ENCODE measurements at places on chromosomes 11 and 22.
A peak's percentile ranks its signal among the peaks of the same experiment; 100 is the strongest.

DNA sequence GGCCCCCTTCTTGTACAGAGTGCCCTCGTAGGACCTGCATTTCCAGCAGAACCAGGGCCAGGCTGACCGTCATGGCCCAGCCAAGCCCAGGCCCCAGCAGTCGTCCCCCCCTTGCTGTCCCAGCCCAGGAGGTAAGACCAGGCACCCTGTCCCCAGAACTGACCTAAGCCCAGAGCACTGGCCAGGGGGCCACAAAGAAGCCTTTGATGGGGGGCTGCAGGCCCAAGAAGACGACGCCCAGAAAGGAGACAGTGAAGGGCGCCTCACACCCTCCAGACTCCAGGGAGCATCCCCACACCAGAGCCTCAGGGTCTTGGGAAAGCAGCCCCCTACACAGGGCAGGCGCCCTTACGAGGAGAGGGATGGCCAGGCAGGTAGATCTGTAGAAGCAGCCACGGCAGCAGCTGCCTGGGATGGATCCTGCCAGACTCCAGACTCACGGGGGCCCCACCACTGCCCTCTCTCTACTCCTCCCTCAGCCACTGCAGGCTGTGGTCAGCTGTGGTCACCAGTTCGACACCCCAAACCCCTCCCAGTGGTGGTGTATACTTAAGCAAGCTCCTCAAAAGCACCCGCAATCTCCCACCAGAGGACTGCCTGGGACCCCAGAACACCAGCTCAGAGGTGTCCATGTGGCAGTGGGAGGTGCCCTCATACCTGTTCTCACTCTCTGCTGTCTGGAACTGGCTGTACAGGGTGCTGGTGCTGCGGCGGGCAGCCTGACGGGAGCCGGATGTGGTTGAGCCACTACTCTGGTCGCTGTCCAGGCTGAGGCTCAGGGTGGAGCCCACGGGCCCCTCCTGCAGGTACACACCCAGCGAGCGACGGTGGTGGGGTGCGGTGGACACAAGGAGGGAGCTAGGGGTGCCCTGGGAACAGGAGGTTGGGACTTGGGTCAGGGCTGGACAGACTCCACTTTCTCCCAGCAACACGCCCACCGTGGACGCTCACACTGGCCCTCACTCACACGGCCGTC lies 27.0 kb downstream of the SBF1 start:
- DNase-seq = no peak

DNA sequence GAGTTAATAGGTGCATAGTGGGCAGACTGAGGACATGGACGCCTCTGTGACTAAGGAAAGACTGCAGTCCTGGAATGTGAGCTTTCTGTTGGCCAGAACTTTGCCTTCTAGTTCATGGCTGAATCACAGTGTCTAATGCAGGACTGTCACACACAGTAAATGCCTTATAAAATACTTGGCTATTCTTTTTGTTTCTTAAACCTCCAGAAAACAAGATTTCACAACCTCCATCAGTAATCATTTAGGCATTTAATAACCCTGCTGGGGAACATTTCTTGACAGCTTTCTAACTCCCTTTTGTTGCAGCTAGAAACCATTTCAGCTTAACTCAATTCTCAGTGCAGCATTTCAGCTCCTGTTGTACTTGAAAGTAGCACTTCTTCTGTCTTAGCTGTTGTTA lies 335.8 kb upstream of the DDI1 start:
- DNase-seq = peak; percentile 71

DNA sequence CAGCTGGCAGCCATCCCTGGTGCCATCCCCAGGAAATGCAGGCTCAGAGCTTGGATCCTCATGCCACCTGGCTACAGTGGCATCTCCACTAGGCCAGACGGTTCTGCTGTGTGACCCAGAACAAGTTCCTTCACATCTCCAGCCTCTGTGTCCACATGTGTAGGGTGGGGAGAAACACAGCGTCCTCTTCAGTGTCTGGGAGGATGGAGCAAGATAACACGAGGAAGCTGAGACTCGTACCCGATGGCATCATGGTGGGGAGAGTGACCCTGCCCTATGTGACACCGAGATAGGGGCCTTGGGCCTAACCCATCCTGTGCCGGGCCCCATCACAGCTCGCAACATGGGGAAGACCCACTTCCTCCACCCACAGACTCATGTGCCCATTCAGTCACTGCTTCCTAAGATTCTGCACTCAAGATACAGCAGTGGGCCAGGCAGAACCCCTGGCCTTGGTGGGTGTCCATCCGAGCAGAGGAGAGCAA lies 78.5 kb downstream of the MORC2 start:
- DNase-seq = no peak

DNA sequence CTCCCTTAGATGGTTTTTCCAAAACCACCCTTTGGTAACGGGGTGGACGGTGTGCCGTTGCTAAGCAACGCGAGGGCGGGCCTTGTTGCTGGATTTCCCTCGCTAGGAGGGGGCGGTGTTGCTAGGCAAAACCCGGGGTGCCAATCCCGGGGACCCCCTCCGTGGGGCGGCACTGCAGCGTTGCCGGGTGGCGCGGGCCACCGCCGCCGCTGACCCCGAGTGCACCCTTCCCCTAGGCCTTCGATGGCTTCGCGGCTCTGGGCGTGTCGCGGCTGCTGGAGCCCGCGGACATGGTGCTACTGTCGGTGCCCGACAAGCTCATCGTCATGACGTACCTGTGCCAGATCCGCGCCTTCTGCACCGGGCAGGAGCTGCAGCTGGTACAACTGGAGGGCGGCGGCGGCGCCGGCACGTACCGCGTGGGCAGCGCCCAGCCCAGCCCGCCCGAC lies 8.9 kb downstream of the EHBP1L1 start:
- no peak for DNase-seq

DNA sequence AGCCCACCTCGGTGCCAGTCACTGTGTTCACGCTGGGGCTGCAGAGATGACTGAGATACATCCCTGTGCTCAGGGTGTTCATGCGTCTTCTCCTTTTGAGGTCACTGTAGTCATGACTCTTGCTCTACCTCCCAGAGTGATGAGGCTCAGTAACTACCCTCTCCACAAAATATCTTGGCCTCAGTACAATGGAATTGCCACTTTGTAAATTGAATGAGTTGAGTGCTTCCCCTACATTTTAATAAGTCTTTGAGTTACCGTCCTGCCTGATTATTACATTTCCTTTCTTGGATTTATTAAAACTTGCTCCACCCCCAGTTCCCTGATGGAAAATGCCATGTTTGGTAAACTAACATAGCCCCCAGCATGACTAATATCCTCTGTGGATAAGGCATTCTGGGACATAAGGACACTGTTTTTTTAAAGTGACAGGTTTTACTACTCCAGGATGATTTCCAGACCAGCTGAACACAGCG lies 15.9 kb downstream of the PRSS23 start:
- DNase-seq = peak; percentile 60

DNA sequence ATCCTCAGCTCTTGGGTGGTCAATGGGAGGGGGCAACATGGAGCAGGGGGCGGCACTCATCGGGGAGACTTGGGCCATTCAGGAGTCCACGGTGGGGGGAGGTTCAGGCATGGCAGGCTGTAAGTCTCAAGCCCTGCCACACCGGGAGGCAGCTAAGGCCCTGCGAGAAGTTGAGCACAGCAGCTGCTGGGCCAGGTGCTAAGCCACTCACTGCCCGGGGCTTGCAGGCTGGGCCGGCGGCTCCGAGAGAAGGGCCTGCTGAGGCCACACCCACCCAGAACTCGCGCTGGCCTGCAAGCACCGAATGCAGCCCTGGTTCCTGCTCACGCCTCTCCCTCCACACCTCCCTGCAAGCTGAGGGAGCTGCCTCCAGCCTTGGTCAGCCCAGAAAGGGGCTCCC lies 131.4 kb downstream of the OR4C45 start:
- no peak for DNase-seq

GRCh38 chr22:23357053-23357452 lies 176.7 kb downstream of the BCR start:
- DNase-seq = no peak

DNA sequence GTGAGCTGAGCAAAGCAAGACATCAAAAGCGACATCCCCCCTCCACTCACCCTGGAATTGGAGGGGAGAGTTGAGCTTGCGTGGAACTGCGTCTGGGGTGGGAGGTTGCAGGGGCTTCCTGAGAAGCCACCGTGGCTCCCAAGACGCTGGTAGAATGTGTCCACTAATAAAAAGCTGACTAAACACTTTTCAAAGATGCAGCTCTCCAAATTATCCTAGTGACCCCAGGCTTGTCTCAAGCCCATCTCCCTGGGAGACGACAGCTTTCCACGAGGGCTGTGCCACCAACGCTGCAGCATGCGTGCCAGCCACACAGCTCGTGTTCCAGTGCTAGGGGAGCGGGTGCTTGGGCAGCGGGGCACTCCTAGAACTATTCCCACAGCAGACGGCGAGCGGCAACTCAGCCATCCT lies 6.3 kb upstream of the GAL start:
- no peak for DNase-seq

DNA sequence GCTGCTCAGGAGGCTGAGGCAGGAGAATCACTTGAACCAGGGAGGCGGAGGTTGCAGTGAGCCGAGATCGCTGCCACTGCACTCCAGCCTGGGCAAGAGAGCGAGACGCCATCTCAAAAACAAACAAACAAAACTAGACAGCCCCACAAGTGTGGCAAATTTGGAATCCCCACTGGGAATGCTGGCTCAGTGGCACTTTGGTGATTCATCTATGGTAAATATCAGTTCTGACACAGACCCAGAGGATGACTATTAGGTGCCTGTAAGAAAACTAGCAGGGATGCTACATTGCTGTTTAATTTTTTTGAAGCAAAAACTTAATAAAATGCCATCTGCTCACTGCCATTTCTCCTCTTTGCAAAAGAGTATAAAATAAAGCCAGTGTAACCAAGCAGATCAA lies 107.9 kb downstream of the NAT10 start:
- DNase-seq = no peak

DNA sequence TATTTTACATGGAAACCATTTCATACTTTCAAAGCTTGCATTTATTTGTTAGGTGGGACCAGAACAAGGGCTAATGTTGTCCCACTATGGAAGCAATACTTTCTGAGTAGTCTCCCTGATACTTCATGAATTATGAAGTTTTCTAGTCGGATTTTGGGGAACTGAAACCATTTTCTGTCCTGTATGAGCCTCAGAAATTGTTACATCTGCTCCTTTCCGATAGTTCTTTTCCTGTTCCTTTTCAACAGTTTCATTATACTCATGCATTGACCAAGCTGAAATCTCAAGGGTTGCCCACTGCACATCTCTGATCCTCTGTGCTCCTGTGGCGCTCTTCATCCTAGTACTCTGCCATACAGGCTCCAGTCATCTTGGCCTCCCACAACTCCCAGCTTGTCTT lies 31.5 kb upstream of the GLYATL1 start:
- no peak for DNase-seq

- DNase-seq = peak; percentile 26
These were observed 66.4 kb downstream of the SGSM3 start for GRCh38 chr22:40436505-40437431.

GRCh38 chr11:127074151-127074761 lies 73.7 kb upstream of the KIRREL3 start:
- peak; percentile 45 for DNase-seq

- DNase-seq = no peak
These were observed 39.3 kb downstream of the LARGE1 start for GRCh38 chr22:33880986-33881385.

- peak; percentile 77 for DNase-seq
These were observed 56.5 kb downstream of the MIAT start for GRCh38 chr22:26713823-26714449.

DNA sequence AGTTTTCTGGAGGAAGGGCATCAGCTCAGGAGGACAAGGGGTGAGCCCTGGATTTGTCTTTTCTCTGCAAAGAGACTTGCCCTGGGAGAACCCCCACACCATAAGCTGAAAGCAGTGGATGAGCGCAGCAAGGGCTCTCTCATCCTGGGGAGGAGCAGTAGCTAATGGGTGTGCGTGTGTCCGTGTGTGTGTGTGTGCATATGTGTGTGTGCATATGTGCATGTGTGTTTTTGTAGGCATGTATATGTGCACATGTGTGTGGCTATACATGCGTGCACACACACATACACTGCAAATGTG lies 45.3 kb downstream of the SMIM38 start:
- DNase-seq = no peak

DNA sequence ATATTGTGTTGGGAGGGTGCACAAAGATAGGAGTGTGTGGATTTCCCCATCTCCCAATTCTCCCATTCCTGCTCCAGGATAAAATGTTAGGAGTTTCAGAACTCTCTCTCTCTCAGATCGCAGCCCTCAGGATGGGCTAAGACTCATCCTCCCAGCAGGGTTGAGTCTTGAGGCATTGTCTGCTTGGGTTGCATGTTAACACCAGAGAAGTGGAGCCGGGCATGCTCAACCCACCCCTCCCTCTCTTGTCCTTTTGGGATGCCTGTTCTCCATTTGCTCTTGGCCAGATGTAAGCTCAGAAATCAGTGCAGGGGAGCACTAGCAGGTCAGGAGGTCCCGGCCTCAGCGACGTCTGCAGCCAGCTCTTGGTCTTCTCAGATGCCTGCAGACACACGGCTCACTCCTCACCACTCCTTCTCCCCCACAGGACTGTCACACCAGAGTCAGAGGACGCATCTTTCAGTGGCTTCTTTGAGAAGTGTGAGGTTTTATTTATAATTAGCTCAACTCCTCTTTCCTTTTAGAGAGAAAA lies 1456.5 kb downstream of the TBC1D22A start:
- no peak for DNase-seq

DNA sequence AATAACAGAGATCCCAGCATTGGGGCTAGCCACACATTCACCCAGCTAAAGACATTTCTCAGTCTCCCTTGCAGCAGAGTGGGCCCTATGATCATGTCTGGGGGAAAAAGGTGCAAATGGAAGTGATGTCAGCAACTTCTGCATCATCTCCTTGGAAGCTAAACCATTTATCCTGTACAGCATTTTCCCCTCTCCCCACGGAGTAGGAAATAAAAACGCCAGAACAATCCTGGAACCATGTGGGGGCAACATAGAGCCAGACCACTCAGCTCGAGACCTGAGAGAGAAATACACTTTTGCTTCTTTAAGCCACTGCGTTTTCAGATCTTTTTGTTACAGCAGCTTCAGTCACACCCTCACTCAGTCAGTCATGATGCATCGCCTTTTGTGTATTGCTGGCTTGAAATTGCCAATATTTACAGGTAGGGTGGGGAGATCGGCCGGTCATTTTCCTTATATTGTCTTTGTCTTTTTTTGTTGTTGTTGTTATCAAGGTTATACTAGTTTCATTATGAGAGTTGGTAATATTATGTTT lies 9.1 kb upstream of the RAC2 start:
- DNase-seq = no peak

GRCh38 chr11:129865701-129866100 lies 29.7 kb downstream of the NFRKB start:
- DNase-seq = no peak

GRCh38 chr11:119166368-119167076 lies 2.0 kb upstream of the NLRX1 start:
- no peak for DNase-seq

GRCh38 chr22:32334660-32335365 lies 22.9 kb upstream of the RFPL3 start:
- no peak for DNase-seq

GRCh38 chr11:44868455-44869421 lies 81.9 kb downstream of the TP53I11 start:
- DNase-seq = no peak

- DNase-seq = no peak
These were observed 16.6 kb downstream of the POLA2 start for GRCh38 chr11:65278356-65278755.

GRCh38 chr11:48047616-48048015 lies 67.3 kb downstream of the PTPRJ start:
- no peak for DNase-seq

GRCh38 chr11:115769891-115770290 lies 265.7 kb upstream of the CADM1 start:
- DNase-seq = no peak
